ENCODE measurements at places on chromosomes 13 and 19. TPM values are rescaled to one million over a fixed set of nuclear protein-coding genes. Genes with fewer than 3 reads are reported as not detected.
A peak's percentile ranks its signal among the peaks of the same experiment; 100 is the strongest.

DNA sequence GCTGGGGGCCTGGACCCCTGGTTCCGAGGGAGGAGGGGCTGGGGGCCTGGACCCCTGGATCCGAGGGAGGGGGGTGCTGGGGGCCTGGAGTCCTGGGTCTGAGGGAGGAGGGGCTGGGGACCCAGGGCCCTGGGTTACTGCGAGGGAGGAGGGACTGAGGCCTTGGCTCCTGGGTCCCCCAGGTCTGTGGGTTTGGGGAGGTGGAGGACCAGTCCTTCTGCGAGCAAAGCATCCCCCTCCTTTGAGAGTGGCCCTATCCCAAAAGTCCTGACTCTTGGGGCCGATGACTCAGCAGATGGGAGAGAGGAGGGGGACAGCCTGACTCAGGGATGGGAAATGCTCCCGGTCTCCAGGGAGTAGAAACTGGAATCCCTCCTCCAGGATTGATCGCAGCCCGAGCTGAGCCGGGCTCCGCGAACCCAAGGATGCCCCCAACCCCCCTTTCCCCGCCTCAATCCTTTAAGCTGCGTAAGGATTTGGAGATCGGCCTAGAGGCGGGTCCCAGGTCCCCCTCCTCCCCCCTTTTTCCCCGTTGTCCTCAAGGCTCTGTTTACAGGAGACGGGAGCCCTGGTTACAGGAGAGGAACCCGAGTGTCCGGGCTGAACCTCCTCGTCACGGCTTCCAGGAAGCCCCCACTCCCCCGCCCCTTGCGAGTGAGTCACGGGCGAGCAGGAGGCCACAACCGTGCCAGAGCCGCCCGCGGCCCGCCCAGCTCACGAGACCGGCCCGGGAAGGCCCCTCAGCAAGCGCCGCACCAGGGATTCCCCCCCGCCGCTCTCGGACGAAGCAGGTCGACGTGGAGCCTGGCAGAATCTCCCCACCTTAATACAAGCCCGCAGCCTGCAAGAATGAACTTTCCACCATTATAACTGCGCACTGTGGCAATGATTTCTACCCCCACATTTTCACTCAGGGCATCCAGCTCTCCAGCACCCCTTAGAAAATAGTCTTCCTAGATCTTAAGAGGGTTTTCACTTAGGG lies 3.0 kb upstream of the ZFP36 start:
- DNase-seq: peak; percentile 100

ZNF302 gene
- 4.3 TPM for total RNA-seq

- DNase-seq: no peak
Observed at GRCh38 chr19:38815059-38816001, 2.6 kb upstream of the LGALS4 start.

- DNase-seq: no peak
Observed at GRCh38 chr13:39490136-39490535, 112.9 kb downstream of the LHFPL6 start.

DNA sequence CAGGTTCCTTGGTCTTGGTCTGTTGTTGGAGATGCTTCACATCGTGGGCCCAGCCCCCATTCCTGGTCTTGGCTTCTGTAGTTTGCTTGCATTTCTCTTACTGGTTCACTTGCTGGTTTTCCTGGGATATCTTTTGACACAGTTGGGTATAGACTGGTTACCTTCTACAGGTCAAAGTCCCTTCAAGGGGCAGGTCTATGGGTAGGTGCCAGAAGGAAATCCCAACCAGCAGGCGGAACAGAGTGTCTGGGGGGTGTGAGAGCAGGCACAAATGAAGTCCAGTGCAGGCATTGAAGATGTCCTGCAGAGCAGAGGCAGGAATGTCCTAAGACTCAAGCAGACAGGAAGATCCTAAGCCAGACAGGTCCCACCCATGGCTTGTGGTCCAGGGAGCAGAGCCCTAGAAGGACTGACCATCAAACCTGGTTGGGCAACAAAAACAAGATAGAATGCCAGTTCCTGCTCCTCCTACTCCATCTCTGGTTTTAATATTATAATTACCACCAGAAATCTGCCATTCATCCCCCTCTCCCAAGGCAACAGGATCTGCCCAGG lies 17.7 kb upstream of the WASF3 start:
- no peak for DNase-seq

CYP4F2 gene
- not detected for total RNA-seq

DNA sequence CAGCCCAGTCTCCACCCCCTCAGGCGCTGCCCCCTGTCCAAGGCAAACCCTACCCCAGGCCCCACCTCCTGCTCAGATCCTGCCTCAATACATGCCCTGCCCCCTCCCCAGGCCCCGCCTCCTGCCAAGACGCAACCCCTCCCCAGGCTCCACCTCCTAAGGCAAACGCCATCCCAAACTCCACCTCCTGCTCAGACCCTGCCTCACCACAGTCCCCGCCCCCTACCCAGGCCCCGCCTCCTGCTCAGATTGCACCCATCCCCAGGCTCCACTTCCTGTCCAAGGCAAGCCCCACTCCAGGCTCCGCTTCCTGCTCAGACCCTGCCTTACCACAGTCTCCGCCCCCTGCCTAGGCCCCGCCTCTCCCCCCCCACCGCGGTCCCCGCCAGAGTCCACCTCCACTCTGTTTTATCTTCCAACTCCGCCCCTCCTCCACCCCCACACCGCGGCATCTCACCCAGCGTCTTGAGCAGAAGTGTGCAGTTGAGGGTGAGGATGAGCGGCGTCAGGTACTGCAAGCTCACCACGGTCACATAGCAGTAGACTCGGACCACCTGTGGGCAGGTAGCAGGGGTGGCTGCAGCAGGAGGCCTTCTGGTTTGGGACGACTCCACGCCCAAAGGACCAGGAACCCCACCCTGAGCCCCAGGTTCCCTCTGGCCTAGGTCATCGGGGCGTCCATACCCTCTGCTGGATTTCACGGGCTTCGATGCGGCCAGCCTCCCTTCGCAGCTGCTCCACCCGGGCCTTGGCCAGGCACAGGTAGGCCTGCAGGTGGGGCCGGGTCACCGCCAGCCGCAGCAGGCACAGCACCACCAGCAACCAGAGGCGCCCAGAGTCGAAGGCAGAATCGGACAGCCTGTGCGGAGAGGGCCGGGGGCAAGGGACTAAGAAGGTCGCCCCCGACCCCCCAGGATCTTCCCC lies 17.7 kb downstream of the TMEM161A start:
- DNase-seq: peak; percentile 47

DNA sequence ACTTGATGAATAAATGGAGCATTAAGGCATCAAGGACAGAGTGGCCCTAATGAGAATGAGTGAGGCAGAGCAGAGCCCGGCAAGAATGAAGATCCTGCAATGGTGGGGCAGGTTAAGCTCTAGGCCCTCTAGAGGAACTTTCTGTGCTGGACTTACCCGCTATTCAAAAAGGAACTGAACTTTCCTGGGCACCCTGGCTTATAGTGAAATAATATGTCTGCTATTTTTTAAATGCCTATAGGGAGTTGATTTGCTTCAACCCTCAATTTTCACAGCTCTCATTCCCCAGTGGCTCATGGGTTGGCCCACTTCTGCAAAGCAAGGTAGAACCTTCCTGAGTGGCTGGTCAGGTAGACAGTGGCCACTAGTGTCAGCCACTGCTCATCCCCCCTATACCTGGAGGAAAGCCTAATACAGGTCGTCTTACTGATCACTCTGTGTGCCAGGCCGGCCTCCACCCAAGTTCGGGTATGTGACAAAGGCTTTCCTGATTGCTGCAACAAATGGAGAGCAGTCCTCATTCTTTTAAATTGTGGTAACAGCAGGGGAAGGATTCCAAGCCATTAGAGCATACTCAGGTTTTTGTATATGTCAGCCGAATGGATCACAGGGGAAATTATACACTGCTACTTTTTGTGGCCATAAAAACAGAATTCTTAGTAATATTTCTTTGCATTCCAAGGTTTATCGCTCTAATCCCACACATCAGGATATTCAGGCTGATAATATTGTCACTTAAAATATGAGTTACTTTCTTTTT lies 103.0 kb downstream of the KL start:
- DNase-seq: no peak

DNA sequence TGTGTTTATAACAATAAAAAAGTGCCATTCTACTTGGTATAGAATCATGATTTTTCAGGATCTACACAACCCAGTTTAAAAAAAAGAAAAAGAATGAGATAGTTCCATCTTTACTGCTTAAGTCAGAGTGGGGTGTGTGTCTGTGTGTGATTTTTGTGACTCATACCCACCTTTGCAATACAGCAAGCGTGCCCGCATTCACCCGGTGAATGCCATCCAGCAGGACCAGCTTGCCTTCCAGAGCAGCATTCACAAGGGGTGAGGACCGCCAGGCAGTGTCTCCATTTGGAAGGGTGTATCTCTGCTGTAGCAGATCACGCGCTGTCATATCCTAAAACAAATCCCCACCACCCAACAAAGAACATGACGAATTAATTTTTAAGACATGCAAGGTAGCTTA lies 127.7 kb downstream of the VWA8 start:
- DNase-seq: no peak

PLIN5 gene
- not detected for total RNA-seq

- no peak for DNase-seq
Observed at GRCh38 chr19:57267291-57267690, 13.0 kb upstream of the ZNF460 start.

SIN3B gene
- 24.3 TPM for total RNA-seq

- DNase-seq: no peak
Observed at GRCh38 chr13:98989469-98990235, 11.8 kb upstream of the DOCK9 start.

DNA sequence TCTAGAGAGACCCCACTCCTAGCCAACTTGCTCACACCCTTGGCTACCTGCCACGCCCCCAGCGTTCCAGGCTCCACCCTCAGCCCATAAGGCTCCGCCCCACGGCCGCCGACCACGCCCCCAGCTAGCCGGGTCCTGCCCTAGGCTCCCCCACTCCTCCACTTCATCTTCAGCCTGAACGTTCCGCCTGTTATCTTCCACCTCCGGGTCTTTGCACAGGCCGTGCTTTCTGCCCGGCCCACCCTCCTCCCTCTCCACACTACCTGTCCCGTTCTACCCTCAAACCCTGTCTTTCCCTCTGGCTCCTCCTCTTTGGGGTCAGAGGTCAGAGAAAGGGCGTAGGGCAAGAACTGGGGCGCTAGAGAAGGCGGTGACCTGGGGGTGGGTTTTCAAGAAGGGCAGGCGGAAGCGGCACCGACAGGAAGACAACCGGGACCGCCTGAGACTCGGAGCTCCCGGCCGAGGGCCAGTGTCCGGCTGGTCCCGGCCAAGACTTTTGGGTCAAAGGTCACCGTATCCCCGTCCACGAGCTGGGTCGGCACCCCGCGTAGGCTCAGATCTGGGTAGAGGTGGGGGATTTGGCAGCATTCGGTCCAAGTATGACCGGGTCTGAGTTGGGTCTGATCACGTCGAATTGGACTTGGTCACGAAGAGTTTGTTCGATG lies 2.2 kb downstream of the PDE4C start:
- DNase-seq: peak; percentile 39

GRCh38 chr19:10408511-10409283 lies 5.4 kb upstream of the CDC37 start:
- DNase-seq: peak; percentile 39

- no peak for DNase-seq
Observed at GRCh38 chr13:111865826-111866225, 201.1 kb upstream of the SOX1 start.

GRCh38 chr13:28476919-28477708 lies 17.8 kb downstream of the FLT1 start:
- no peak for DNase-seq

Data from MG63 (cell line).